LHCN-M2 (cell line): ENCODE measurements at places on chromosomes 6 and 20. TPM values are rescaled to one million over a fixed set of nuclear protein-coding genes. Genes with fewer than 3 reads are reported as not detected.

The MOG gene
- not detected in 2 replicates for total RNA-seq

The SEL1L2 gene
- total RNA-seq = not detected in 2 replicates

The NFYA gene
- 15.8 and 18.8 TPM in 2 replicates for total RNA-seq

The NHLRC1 gene
- 1.5 and 3.3 TPM in 2 replicates for total RNA-seq

The POM121L2 gene
- total RNA-seq = not detected in 2 replicates

The SLC35B3 gene
- total RNA-seq = 19.6 and 20.7 TPM in 2 replicates

The PLA2G7 gene
- not detected in 2 replicates for total RNA-seq

The KHDRBS2 gene
- total RNA-seq = not detected in 2 replicates

The SLC2A10 gene
- 21.0 and 31.0 TPM in 2 replicates for total RNA-seq

The SLC17A2 gene
- not detected in 2 replicates for total RNA-seq

The DDX43 gene
- total RNA-seq = not detected in 2 replicates

The BPIFA1 gene
- not detected in 2 replicates for total RNA-seq

The TINAG gene
- 0.13 and 0.29 TPM in 2 replicates for total RNA-seq

The CST4 gene
- total RNA-seq = not detected in 2 replicates

The TXNDC5 gene
- total RNA-seq = 240 and 292 TPM in 2 replicates

The PNPLA1 gene
- total RNA-seq = not detected in 2 replicates

The BTNL2 gene
- not detected in 2 replicates for total RNA-seq

The PBOV1 gene
- total RNA-seq = not detected in 2 replicates

The TP53RK gene
- total RNA-seq = 26.8 and 29.7 TPM in 2 replicates

The FAM217A gene
- not detected in 2 replicates for total RNA-seq

The MYB gene
- 1.6 and 2.0 TPM in 2 replicates for total RNA-seq

The THBS2 gene
- 14.9 and 18.6 TPM in 2 replicates for total RNA-seq

The CAGE1 gene
- not detected in 2 replicates for total RNA-seq

The PRDM13 gene
- total RNA-seq = under 0.01 TPM in 1 of 2 replicates, not detected in the other

The METTL24 gene
- total RNA-seq = not detected in 2 replicates

The ADAM33 gene
- total RNA-seq = 0.11 and 0.13 TPM in 2 replicates

The TRAPPC3L gene
- total RNA-seq = 0.06 TPM in 1 of 2 replicates, not detected in the other

The TRIM31 gene
- not detected in 2 replicates for total RNA-seq

The SLC22A23 gene
- total RNA-seq = 0.77 and 1.6 TPM in 2 replicates

The MCM8 gene
- 34.1 and 34.3 TPM in 2 replicates for total RNA-seq

The MROH8 gene
- total RNA-seq = 0.83 and 4.0 TPM in 2 replicates

The KCNB1 gene
- total RNA-seq = 0.19 and 0.40 TPM in 2 replicates

The TRIM10 gene
- not detected in 2 replicates for total RNA-seq

The ADGB gene
- total RNA-seq = not detected in 2 replicates
